ENCODE measurements at places on chromosomes 7 and 10.

DNA sequence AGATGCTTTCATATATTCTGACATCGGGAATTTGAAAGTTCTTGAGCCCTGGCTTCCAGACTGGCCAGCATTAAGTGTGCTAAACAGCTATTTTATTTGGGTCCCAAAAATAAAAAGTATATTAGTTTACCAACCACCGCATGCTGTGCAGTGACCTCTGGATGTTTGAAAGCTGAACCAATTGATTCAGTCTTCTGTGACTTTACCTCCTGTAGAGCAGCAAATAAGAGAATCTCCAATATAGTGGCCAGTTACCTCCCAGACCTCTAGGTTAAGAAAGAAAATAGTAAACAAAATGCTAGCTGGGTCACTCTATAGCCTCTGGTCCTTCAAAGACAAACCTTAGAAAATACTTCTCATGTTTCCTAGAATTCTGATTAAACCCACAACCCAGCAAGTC, 424.6 kb upstream of the NFE2L3 start:
- no peaks in the 10 kb centered on the region for H3K4me1 ChIP-seq
- no peaks in the 10 kb centered on the region for H3K36me3 ChIP-seq
- H3K27ac ChIP-seq, result no peak overlapping the region
- no peaks in the 10 kb centered on the region for H3K27me3 ChIP-seq
- no peak for DNase-seq

DNA sequence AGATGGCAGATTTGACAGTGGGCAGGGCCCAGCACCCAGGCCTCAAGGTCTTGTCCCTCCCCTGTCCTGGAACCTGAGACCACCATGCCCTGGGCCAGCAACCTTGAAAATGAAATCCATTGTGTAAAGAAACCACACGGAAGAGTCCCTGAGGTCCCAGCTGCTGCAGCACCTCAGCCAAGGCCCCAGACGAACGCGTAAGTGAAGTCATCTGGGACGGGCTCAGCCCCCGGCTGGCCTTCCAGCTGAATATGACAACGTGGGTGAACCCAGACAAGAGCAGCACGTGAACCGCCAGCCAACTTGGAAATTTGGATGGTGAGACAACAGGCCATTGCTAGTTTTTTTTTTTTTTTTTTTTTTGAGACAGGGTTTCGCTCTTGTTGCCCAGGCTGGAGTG, 70.3 kb downstream of the CYTH3 start:
- no peak for DNase-seq
- no peak overlapping the region for H3K4me3 ChIP-seq
- H3K27me3 ChIP-seq, result no peaks in the 10 kb centered on the region

DNA sequence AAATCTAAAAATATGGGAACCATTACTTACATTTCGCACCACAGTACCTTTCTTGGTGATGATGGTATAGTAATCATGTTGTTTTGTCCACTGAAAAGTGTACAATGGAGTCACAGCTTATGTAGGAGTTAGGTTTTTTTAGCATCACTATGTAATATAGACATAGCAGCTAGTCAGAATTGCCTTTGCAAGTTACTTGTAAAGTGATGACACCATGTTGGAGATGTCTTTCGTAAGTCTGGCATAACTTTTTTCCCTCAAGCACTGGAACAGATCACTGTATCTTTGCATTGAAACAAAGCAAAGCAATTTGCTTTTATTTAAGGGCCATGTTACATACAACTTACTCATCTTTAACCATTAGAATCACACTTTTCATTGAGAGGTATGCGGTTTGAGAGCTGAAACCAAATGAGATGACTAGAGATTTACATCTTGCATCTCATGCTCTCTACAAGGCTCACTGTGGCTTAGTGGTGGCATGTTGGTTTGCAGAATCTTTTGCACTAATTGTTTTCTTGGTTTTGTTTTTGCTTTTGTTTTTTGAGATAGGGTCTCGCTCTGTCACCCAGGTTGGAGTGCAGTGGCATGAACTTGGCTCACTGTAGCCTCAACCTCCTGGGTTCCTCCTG, 18.3 kb downstream of the UBN2 start:
- H3K4me1 ChIP-seq, result no peaks in the 10 kb centered on the region
- no peak for DNase-seq
- H3K36me3 ChIP-seq, result peaks cover 69% of the 10 kb centered on the region

GRCh38 chr7:68707159-68707558, 891.1 kb upstream of the AUTS2 start:
- H3K27me3 ChIP-seq, result no peaks in the 10 kb centered on the region
- DNase-seq, result no peak
- H3K4me3 ChIP-seq, result no peak overlapping the region

DNA sequence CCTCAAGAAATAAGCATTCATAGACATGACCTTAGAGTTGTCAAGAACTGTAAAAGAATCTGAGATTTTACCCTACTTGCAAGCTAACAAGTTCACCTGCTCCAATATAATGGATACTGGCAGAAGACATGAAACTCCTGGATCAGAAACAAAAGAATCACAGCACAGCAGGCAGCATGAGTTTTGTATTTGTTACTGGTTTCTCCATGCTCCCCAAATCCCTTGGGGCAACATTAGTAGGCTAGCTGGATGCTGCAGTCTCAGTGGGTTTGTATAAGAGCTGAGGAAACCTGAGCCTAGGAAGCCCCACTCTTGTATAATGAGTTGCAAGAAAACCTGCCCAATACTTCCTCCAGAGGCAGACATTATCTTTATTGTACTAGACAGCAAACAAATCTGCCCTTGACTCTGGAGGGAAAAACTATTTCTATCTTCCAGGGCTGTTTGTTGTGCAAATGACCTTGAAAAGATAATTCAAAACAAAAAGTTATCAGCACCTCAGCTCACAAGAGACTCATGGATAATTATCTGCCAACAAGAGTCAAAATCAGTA, 64.8 kb downstream of the ABLIM1 start:
- no peak overlapping the region for H3K4me3 ChIP-seq
- H3K4me1 ChIP-seq, result no peaks in the 10 kb centered on the region
- no peaks in the 10 kb centered on the region for H3K36me3 ChIP-seq
- no peaks in the 10 kb centered on the region for H3K27me3 ChIP-seq
- no peak for DNase-seq

DNA sequence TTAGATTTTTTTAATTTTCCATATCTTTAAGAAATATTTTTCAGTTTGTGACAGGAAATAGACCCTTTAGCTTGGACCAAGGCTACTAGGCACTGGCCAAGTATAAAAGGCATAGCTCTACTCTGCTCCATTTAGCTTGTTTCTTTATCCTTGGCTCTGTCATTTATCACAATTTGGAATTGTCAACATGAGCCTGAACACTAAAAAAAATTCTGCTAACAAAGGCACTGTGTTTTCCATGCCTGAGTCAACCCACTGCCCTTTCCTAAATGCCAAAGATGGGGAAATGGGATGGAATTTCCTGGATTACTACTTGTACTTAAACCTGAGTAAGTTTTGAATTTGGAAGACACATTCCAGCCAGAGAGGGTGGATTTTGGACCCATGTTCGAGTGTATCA, 128.4 kb downstream of the NSUN6 start:
- DNase-seq, result no peak
- no peaks in the 10 kb centered on the region for H3K27me3 ChIP-seq
- no peak overlapping the region for H3K4me3 ChIP-seq
- no peak overlapping the region for H3K27ac ChIP-seq

GRCh38 chr7:99791021-99791420, 7.0 kb upstream of the CYP3A4 start:
- H3K27me3 ChIP-seq, result no peaks in the 10 kb centered on the region
- H3K4me1 ChIP-seq, result no peaks in the 10 kb centered on the region
- no peak overlapping the region for H3K4me3 ChIP-seq
- H3K27ac ChIP-seq, result no peak overlapping the region

DNA sequence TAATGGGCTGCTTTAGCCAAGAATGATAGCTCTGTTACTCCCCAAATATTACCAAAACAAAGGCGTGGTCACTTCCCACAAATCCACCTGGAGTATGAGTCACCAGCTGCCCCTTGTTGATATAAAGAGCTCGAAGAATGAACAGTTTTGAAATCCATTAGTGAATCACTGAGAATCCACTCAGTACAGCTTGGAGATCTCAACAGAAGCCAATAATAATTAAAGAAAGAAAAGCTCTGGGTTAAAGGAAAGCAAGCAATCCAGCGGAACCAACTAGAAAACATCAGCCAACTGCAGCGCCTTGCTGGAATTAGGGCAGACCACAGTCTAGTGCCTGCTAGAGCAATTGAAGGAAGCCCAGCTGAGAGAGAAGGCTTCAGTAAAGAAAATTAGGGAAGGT, 576.0 kb upstream of the C7orf33 start:
- DNase-seq, result no peak
- no peak overlapping the region for H3K4me3 ChIP-seq
- H3K36me3 ChIP-seq, result no peaks in the 10 kb centered on the region
- H3K4me1 ChIP-seq, result no peaks in the 10 kb centered on the region

- no peak overlapping the region for H3K27ac ChIP-seq
- H3K4me3 ChIP-seq, result no peak overlapping the region
- no peak for DNase-seq
- H3K27me3 ChIP-seq, result no peaks in the 10 kb centered on the region
- no peaks in the 10 kb centered on the region for H3K36me3 ChIP-seq
These were observed 17.5 kb upstream of the CHST3 start for GRCh38 chr10:71946700-71947099.

GRCh38 chr10:77179015-77179695, 458.5 kb downstream of the KCNMA1 start:
- H3K36me3 ChIP-seq, result no peaks in the 10 kb centered on the region
- no peak overlapping the region for H3K4me3 ChIP-seq
- DNase-seq, result peak; percentile 35
- no peaks in the 10 kb centered on the region for H3K4me1 ChIP-seq

- H3K27ac ChIP-seq, result no peak overlapping the region
- H3K36me3 ChIP-seq, result no peaks in the 10 kb centered on the region
- no peaks in the 10 kb centered on the region for H3K27me3 ChIP-seq
- no peak overlapping the region for H3K4me3 ChIP-seq
- no peak for DNase-seq
These were observed 429.8 kb upstream of the CELF2 start for GRCh38 chr10:10587744-10588393.

GRCh38 chr7:44046321-44047061, 2.0 kb downstream of the DBNL start:
- no peaks in the 10 kb centered on the region for H3K27me3 ChIP-seq
- peaks cover 17% of the 10 kb centered on the region for H3K4me1 ChIP-seq
- DNase-seq, result no peak

DNA sequence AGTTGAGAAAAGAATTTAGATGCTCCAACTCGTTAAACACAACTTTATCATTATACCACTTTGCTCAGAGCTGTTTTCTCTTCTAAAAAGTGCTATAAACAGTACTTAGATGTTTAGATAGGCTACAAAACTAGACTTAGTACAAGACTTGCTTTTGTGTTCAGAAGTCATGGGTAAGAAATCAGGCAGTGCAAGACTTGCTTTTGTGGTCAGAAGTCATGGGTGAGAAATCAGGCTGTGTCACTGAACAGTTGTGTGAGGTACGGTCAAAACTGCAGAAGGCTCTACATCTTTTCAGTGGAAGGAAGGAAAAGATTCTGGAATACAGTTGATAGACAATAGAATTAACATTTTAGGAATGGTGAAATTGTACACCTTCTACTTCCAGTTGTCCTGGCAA, 239.7 kb downstream of the DNAJB9 start:
- no peaks in the 10 kb centered on the region for H3K36me3 ChIP-seq
- no peaks in the 10 kb centered on the region for H3K4me1 ChIP-seq
- no peaks in the 10 kb centered on the region for H3K27me3 ChIP-seq
- H3K4me3 ChIP-seq, result no peak overlapping the region
- no peak for DNase-seq

- peaks cover 6% of the 10 kb centered on the region for H3K4me1 ChIP-seq
- H3K27ac ChIP-seq, result no peak overlapping the region
- no peaks in the 10 kb centered on the region for H3K36me3 ChIP-seq
- no peak for DNase-seq
- no peak overlapping the region for H3K4me3 ChIP-seq
These were observed 175.6 kb downstream of the SKIDA1 start for GRCh38 chr10:21349912-21350286.

- no peaks in the 10 kb centered on the region for H3K36me3 ChIP-seq
- H3K4me3 ChIP-seq, result peak overlapping the region; percentile 87
- peak; percentile 90 for DNase-seq
- peaks cover 96% of the 10 kb centered on the region for H3K27me3 ChIP-seq
These were observed 594 bp downstream of the ZNF503 start for GRCh38 chr10:75400771-75401568.

GRCh38 chr7:4175346-4175973, 506.6 kb upstream of the FOXK1 start:
- peak; percentile 76 for DNase-seq
- no peak overlapping the region for H3K27ac ChIP-seq
- no peaks in the 10 kb centered on the region for H3K36me3 ChIP-seq
- H3K27me3 ChIP-seq, result no peaks in the 10 kb centered on the region

DNA sequence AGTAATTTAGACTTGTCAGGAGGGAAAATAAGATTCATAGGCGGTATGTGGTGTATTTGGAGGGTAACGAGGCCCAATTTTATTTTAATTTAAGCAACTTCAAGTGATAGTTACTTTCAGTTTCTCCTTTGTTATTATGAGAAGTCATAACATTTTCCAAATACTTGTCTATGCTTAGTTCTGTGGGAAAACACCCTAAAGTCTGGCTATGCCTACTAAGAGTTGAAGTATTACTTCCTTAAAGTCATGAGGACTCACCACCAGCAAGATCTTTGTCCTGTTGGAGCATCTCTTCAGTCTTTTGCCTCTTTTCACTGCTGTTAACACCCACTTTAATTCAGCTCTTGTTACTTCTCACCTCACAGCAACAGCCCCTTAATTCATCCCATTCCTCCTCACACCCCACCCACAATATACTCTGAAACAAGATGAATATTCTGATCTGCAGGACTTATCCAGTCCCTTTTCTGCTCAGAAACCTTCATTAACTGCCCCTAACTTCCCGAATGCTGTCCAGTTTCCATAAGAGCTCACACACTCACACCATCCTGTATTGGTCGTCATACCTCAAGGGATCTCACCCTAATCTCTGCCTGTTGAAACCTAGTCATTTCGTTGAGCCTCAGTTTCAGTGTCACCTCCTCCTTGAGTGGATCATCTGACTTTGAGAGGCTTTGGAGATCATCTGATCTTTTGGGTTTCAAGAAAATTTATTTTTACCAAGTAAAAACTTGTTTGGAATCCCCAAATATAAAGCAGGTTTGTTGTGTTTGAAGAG, 61.3 kb downstream of the DNAH11 start:
- H3K4me3 ChIP-seq, result no peak overlapping the region
- H3K27ac ChIP-seq, result no peak overlapping the region
- H3K27me3 ChIP-seq, result no peaks in the 10 kb centered on the region
- no peak for DNase-seq

DNA sequence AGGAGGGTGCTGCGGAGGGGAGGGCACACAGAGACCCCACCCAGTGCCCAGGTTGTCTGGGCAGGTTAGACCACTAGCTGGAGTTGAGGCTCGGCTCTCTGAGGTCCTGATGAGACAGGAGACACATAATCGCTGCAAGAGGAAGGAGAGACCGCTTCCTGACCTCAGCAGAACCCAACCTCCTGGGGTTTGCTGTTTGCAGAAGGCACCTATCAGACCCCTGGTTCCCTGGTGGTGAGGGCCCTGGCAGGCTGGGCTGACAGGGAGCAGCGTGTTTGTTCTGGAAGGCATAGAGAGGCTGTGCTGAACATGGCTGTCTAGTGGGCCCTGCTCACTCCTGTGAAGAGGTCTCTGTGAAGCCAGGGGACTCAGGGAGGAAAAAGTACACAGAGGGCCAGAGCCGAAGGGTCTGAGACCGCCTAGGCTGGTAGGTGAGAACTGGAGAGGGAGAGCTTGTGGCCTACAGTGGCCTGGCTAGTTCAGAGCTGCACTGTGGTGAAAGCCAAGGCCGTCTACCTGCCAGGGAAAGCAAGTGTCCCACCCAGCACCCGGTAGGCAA, 39.4 kb upstream of the NPFFR1 start:
- peaks cover 6% of the 10 kb centered on the region for H3K27me3 ChIP-seq
- H3K4me3 ChIP-seq, result no peak overlapping the region
- no peak overlapping the region for H3K27ac ChIP-seq

All from left lung (tissue), 14 donors.